Keratinocyte (primary cell): ENCODE measurements at places on chromosomes 7 and 10. TPM values are rescaled to one million over a fixed set of nuclear protein-coding genes. Genes with fewer than 3 reads are reported as not detected.

SLC16A9 gene
- polyA plus RNA-seq: 2.1 to 4.5 TPM (median 2.8 TPM) in 3 replicates

EEPD1 gene
- polyA plus RNA-seq: 1.1 to 2.6 TPM (median 1.2 TPM) in 3 replicates

CALHM1 gene
- polyA plus RNA-seq: 0.02 TPM in 1 of 3 replicates, not detected in the others

CHAT gene
- not detected in 3 replicates for polyA plus RNA-seq

NUTM2E gene
- polyA plus RNA-seq: 0.17 to 0.26 TPM (median 0.24 TPM) in 3 replicates

UCMA gene
- polyA plus RNA-seq: not detected in 3 replicates

CPA4 gene
- polyA plus RNA-seq: 248 to 423 TPM (median 276 TPM) in 3 replicates

SPDYE8 gene
- not detected in 3 replicates for polyA plus RNA-seq

TEX47 gene
- polyA plus RNA-seq: not detected in 3 replicates

CPN1 gene
- not detected in 3 replicates for polyA plus RNA-seq

KCP gene
- 0.03 to 0.17 TPM in 2 of 3 replicates, not detected in the other for polyA plus RNA-seq

MLXIPL gene
- polyA plus RNA-seq: 0.05 to 0.14 TPM (median 0.05 TPM) in 3 replicates

CSGALNACT2 gene
- 12.0 to 19.7 TPM (median 16.2 TPM) in 3 replicates for polyA plus RNA-seq
